GM06990 (cell line): ENCODE measurements at places on chromosomes 1 and 21.

DNA sequence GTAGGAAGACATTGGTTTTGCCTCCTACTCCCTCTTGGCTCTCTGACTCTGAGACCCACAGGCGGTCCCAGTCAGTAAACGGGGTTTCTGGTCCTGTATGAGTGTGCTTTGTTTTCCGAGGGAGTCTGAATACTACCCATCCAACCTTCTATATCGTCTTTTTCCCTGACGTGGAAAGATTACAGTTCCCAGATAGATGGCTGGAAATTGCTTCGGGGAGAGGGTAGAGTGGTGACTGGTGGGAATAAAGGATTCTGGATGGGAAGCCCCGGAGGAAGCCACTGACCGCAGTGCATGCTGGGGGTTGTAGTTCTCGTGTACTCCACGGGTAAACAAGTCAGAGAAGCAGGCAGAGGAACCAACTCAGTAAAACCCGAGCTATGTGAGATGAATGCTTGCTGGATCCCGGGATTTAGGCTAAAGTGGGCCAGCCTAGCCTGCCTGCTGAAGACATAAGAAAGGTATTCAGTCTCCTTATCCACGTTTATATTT, 66.2 kb upstream of the IRF2BP2 start:
- peak; percentile 35 for DNase-seq

- no peak for DNase-seq
These were observed 150.2 kb downstream of the FOXD2 start for GRCh38 chr1:47587891-47588582.

- DNase-seq = no peak
These were observed 3.2 kb upstream of the MFAP2 start for GRCh38 chr1:16983649-16984048.

DNA sequence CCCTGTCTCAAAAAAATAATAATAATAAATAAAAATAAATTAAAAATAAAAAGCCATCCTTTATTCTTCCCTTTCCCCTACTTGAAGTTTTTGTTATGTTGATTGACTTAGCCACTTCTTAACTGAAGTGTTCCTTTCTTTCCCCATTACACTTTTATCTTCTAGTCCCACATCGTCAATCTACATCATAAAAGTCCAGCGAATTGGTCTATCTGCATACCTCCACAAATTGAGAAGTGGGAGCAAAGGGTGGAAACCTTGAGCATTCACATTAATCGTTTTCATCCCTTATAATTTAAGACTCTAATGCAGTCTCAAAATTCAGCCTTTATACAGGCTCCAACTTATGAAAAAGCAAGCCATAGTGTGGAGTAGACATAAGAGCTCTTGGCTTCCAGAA, 6.5 kb upstream of the ZYG11A start:
- no peak for DNase-seq

DNA sequence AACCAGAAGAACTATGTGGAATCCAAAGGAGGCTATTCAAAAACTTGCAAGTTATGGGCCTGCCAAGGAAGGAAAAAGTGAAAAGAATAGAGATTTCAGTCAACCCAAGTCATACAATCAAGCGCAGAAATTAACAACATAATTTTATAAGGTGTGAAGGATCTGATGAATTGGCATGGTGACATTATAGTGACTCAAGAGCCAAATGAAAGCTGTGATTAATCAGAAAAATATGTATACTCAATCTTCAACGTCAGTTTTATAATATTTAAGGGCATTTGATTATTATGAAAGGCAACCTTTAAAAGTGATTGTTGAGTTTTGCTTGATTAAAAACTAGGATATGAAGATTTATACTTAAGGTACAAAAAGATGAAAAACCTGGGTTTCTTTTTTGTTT, 37.8 kb upstream of the THEM4 start:
- no peak for DNase-seq
